Activated T-cell treated with anti-CD3 and anti-CD28 coated beads for 1 hour (primary cell): ENCODE measurements at places on chromosomes 11 and 22.

DNA sequence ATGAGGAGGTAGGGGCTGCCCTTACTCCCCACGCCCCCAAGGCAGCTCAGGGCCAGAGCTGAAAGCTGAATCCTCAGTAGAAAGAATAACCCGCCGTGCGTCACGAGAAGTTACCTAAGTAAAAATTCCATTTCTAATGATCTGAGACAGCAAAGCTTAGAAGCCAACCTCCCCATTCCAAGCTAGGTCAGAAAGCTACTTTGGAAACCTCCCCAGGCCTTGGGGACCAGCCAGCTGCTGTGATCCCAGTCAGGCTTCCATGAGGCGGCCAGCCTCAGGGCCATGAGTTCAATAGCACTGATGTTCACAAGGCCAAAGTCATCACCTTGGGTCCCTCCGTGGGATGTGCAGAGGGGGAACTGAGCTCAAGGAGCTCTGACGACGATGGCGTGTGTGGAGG is 6.9 kb downstream of the SHISAL1 start:
- DNase-seq = no peak

- no peak for DNase-seq
Observed at GRCh38 chr11:71580057-71581003, 2.3 kb downstream of the KRTAP5-11 start.

- DNase-seq = no peak
Observed at GRCh38 chr11:7889985-7890384, 41.1 kb downstream of the OR10A6 start.

DNA sequence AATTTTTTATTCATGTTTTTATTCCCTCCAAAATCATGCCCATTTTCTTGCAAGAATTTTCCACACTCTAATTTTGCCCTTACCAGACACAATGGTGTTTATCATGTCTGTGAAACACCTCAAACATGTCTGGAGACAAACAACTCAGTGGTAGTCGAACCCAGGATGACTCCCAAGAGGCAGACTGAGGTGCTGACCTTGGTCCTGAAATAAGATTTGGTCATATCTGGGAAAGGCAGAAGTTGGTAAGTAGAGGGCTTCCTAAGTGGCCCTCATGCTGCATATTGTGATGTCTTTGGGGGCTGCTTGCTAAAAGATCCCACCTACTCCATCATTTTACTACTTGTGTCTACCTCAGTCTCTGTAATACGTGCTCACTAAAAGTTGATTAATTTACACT is 369.4 kb upstream of the ISX start:
- DNase-seq = no peak

- DNase-seq = no peak
Observed at GRCh38 chr22:47836957-47837356, 1074.5 kb downstream of the TBC1D22A start.

GRCh38 chr11:35787013-35787504 is 124.5 kb downstream of the TRIM44 start:
- DNase-seq = no peak

- DNase-seq = no peak
Observed at GRCh38 chr11:93757301-93757700, 15.8 kb downstream of the C11orf54 start.

GRCh38 chr11:7522121-7522520 is 8.3 kb downstream of the PPFIBP2 start:
- no peak for DNase-seq

- DNase-seq = no peak
Observed at GRCh38 chr11:14061721-14062120, 99.2 kb downstream of the SPON1 start.

DNA sequence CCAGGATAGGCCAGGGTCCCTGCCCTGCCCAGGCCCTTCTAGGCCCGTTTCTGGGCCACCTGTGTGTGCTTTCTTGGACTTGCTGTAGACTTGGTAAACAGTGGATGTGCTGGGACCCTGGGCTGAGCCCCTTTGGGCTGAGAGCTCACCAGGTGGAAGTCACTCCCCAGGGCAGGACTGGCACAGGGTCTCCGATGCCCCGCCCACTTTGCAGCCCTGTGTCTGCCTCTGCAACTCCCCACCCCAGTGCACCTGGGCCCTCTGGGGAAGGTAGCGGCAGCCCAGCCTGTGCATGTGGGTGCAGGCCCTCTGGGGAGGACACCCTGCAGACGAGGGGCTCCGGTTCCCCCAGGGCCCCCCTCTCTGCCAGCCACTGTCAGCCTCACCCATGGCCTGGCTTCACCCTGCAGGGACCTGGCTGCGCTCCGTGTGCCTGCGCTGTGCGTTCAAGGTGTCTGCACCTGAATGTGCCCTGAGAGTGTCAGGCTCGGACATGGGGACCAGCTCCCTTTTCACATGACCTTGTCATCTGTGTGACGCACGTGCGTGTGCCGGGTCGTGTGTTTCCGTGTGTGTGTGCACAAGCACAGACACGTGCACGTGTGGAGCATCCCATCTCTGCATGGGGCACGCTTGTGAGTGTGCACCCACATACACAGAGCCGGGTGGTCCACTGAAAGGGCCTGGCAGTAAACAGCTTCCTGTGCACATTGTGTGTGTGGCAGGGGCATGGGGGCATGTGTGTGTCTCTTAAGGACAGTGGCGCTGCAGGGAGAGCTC is 118.5 kb downstream of the KCNQ1OT1 start:
- no peak for DNase-seq

DNA sequence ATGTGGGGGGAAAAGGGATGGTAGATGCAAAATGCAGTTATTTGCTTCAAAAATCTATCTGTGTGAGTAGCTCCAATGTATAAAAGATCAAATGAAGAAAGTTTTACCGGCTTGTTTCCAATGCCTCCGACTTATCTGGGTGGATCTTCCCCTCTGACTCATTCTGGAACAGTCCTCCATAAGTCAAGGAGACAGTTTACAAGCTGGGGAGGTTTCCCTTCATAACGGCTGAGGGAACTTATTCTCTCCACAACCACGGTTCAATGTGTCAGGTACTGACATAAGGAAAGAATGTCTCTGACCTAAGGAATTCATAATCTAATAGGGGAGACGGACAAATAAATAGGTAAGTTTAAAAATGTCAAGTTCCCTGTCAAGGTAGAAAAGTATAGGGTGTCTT is 49.7 kb upstream of the BIRC3 start:
- no peak for DNase-seq

GRCh38 chr11:19972651-19973050 is 187.6 kb downstream of the DBX1 start:
- DNase-seq = no peak

DNA sequence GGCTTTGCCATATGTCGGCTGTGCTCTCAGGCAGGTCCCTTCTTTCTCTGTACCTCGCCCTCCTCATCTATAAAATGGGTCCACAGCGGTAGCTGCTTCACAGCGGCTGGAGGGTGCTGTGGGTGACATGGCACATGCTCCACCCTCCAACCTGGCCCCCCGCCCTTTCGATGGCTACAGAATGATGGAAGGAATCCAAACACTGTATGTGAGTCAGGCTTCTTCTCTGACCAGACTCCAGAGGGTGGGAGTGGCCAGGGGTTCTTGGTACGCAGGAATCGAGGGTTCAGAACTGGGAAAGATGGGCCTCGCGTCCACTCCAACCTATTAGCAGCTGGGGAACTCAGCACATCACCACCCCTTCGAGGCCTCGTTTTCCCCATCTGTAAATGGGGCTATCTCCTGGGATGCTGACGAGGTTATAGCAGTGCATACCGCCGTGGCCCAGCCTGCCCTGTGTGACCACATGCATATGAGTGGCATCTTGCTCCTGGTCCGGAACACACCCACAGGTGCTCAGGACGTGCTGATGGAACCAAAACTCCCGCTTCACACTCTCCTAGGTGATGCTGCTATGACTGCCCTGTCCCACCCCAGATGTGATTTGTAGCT is 26.4 kb downstream of the MN1 start:
- DNase-seq = no peak

DNA sequence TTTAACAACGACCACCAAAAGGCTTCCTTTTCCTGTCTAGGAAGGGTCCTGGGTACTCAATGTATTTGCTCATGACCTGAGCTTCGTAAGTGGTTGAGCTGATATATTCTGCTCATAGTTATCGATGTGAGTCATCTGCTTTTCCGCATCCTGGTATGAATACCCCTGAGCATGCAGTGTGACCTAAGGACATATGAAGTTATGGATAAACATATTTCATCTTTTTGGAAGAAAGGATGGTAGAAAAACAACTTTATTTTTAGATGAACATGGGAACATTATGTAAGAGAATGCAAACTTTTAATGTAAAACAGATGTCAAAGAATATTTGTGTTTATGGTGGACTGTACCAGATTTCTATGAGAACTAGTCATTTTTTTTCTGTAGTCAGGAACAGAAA is 28.4 kb downstream of the TRPC6 start:
- DNase-seq = no peak

- DNase-seq = no peak
Observed at GRCh38 chr11:104764710-104765045, 133.6 kb downstream of the CASP12 start.

DNA sequence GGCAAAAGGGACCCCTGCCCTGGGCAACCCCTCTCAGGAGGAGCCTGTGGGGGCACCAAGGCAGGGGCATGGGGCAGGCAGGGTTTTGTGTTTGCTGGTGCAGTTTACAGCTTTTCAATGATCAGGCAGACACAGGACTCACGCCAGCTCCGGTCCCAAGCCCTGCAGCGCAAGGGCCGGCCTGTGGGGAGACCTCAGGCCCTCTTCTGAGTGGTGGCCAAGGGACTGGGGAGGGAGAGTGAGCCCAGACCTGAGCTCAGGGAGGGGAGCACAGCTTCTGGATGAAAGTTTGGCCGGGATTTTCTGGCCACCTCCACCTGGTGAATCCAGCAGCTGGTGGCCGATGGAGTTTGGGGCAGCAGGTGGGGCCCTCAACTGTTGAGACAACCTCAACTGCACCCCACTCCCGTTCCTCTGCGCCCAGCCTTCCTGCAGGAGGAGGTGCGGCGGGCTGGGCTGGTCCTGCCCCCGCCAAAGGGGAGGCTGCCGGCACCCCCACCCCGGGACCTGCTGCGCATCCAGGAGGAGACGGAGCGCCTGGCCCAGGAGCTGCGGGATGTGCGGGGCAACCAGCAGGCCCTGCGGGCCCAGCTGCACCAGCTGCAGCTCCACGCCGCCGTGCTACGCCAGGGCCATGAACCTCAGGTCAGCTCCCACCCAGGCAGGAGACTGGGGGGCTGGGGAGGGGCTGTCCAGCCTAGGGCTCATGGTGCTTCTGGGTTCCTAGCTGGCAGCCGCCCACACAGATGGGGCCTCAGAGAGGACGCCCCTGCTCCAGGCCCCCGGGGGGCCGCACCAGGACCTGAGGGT is 3.6 kb downstream of the TCIRG1 start:
- DNase-seq = no peak

GRCh38 chr11:44570411-44571155 is 5.1 kb downstream of the CD82 start:
- DNase-seq = no peak

DNA sequence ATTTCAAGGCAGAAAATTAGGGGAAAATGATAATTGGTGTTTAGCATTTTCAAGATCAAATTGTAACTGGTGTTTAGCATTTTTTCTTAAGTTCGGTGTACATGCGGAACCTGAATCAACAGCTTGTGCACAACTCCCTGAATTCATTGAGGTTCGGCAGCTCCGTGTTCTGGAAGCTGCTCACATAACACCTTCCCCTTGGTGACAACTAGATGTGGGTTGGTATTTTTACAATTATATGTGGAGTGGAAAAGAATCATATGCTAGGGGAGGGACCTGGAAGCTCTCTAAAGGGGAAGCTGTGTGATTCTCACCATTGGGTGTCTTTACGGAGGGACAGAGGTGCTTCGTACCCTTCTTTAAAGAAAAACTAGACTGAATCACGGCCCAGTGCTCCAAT is 199.0 kb upstream of the MTNR1B start:
- no peak for DNase-seq

DNA sequence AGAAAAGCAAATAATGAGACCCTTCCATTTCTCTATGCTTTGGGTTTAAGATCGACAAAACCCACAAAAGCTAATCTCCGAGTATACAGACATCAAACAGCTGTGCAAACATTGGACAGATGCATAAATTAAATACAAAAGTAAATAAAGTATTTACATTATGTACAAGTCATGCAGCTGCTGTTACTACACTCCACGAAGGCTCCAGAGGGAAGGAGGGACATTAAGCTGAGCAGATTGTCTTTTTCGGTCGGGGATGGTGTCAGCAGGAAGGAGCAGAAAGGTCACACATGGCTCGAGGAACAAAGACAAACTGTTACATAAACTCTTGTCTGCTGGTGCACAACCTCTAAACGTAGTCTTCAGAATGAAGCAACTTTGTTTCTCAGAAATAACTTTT is 88.8 kb upstream of the BARX2 start:
- DNase-seq = no peak

GRCh38 chr11:83836065-83836464 is 549.9 kb upstream of the CCDC90B start:
- DNase-seq = no peak

DNA sequence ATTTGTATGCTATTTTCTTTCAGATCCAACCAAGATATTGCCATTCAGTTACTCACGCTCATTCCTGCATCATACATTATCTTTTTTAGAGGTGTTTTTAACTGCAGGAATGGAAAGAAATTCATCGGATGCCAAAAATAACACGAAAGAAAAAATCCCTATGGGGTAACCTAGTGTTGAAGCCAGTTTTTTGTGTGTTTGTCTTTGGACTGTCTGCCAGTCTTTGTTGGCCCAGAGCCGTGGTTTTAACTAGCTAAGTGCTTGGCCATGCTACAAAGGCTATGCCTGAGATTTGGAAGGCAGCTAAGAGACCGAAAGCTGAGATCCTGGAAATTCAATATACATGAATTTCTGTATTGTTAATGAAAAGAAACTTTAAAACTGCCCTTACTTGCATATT is 309.8 kb upstream of the CNTN5 start:
- no peak for DNase-seq
